ENCODE measurements at places on chromosomes 5 and 9. TPM values are rescaled to one million over a fixed set of nuclear protein-coding genes. Genes with fewer than 3 reads are reported as not detected.

SPATA31D1 gene
- total RNA-seq, result 0.25 TPM

AGXT2 gene
- not detected for total RNA-seq

PCAT7 gene
- total RNA-seq, result not detected

SERINC5 gene
- 26.1 TPM for total RNA-seq

SLC2A8 gene
- 9.4 TPM for total RNA-seq

Measured in uterine smooth muscle cell (primary cell).